ENCODE measurements at places on chromosomes 7 and 10. TPM values are rescaled to one million over a fixed set of nuclear protein-coding genes. Genes with fewer than 3 reads are reported as not detected.

DNA sequence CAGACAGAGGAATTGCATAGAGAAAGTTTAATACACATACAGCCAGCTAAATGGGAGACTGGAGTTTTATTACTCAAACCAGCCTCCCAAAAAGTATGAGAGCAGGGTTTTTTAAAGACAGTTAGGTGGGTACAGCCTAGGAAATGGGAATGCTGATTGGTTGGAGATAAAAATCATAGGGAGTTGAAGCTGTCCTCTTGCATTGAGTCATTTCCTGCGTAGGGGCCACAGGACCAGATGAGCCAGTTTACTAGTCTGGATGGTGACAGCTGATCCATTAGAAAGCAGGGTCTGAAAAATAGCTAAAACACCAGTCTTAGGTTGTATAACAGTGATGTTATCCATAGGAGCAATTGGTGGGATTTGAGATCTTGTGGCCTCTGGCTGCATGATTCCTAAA, 76.1 kb upstream of the POM121L12 start:
- DNase-seq, result no peak

DNA sequence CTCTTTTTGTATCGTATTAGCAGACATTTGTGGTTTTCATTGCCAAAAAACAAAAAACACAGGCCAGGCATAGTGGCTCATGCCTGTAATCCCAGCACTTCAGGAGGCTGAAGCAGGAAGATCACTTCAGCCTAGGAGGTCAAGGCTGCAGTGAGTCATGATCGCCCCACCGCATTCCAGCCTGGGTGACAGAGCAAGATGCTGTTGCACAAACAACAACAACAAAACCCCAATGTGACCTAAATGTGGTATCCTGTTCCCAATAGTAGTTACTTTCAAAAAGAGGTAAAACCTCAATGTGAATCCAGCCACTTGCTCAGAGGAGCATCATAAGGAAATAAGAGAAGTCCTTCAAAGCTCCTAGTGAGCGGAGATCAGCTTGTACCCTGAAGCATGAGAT, 45.8 kb upstream of the SKAP2 start:
- peak; percentile 6 for DNase-seq

PNLIPRP2 gene
- polyA plus RNA-seq, result 0.19 TPM

DNA sequence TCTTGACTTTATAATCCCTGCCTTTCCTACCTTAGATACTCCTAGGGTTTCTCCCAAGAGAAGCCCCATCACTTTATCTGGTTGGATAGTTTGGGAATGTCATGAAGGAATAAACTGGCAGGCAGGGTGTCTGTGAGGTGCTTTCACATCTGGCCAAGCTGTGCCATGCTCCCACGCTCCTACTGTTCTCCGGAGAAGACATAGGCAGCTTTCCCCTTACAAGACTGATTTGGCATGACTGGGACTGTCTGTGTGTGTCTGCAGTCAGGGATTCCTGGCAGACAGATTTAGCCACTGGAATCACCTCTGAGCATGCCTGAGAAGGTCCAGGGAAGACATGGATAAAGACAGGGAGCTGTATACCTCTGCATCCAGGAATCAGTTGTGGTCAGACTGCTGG, 45.3 kb downstream of the HK1 start:
- no peak for DNase-seq

DLX6 gene
- polyA plus RNA-seq, result not detected

AASS gene
- 240 TPM for polyA plus RNA-seq

RAPGEF5 gene
- polyA plus RNA-seq, result 7.1 TPM

Measured in GM23338 (cell line).